ENCODE measurements at places on chromosomes 5 and 9.

DNA sequence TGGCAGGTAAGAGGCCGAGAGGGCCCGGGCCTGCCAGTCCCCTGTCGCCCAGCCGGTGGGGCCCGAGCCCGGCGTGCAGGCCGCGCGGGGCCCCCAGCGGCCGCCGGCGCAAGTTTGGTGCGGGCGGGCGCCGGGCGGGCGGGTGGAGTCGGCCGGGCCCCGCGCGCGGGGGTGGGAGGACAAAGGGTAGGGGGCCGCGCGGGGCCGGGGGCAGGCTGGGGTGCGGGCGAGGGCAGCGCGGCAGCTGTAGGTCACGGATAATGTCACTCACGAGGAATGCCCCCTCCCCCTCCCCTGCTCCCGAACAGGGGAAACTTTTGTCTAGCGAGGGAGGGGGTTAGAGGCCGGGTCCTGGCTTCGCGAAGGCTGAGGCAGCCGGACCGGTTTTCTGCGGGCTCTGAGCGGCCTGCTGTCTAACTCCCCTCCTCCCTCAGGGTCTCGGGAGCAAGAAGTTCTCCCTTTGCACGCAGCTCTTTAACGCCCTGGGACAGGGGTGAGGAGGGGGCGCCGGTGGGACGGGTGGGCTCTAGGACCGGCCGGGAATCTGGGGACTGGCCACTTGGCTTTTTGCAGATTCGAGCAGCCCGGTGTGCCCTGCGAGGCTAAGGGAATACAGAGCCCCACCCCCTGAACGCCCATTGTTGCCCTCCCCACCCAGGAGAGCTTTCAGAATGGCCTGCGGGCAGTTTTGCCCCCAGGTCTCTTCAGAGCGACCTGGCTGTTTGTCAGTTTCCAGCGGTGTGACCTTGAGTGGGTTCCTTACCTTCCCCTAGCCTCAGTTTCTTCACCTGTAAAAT is 21.3 kb upstream of the NDST1 start:
- peak; percentile 63 for DNase-seq

DNA sequence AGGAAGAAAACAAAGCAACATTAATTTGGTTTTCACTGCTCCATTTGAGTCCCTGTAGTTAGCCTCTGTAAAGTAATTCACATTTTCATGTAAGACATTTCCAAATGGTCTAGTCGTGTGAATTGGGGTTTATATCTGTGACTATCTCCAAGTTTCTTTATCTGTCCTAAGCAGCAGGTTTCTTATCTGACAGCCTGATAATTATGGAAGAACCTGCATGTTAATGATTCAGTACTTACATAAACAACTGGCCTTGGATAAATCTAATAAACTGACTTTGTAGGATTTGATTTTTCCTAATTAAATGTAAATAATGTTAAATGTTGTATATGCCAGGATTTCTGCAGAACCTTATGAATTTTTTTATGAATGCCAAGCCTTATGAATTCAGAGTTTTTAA is 964.9 kb downstream of the NR2F1-AS1 start:
- no peak for DNase-seq

GRCh38 chr5:150158170-150158949 is 2.7 kb upstream of the PDGFRB start:
- DNase-seq: peak; percentile 73

DNA sequence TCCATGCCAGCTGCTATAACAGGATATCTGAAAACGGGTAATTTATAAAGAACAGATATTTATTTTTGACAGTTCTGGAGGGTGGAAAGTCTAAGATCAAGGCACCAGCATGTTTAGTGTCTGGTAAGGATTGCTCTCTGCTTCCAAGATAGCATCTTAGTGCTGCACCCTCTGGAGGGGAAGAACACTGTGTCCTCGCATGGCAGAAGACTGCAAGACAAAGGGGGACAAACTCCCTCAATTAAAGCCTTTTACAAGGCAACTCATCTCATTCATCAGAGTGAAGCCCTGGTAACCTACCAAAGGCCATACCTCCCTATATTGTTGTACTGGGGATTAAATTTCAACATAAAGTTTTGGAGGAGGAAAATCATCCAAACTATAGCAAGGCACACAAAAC is 298.9 kb upstream of the EDIL3 start:
- DNase-seq: no peak

Data from AG10803 (cell line).